ENCODE measurements at places on chromosomes 16 and 17. TPM values are rescaled to one million over a fixed set of nuclear protein-coding genes. Genes with fewer than 3 reads are reported as not detected.

GRCh38 chr17:43784628-43785101, 4.4 kb downstream of the CFAP97D1 start:
- no peak for DNase-seq

Gene ASPHD1
- total RNA-seq: 7.8 TPM

DNA sequence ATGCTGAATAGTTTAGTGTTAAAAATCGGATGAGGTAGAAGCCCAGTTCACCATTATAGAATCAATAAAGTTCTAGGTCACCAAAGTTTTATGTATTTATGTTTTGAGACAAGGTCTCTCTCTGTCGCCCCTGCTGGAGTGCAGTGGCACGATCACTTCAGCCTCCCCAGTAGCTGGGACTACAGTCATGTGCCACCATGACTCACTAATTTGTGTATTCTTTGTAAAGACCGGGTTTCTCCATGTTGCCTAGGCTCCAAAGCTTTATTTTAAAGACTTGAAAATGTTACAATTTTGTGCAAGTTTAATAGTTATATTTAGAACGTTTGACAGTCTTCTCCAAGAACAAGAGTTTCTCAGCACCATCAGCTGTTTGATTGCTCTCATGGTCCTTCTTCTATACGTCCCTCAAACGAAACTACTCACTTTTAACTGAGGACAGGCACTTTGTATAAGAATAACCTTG, 32.1 kb downstream of the NDE1 start:
- no peak for DNase-seq

DNA sequence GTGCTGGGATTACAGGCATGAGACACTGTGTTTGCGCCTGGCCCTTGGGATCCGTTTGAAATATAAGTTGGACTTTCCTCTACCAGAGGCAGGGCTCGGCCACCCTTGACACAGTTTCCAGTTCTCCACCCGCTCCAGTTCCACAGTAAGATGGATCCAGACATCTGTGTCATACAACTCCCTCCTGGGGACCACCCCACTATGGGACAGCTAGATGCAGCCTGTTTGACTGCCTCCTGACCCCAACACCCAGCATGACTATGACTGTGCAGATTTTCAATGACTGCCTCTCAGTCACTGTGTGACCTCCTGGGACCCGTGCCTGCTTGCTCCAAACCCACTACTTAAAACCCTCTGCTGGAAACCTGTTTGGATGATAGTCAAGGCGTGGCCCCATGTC, 166.7 kb downstream of the IRF8 start:
- no peak for DNase-seq

GRCh38 chr16:5505091-5505887, 407.7 kb upstream of the EEF2KMT start:
- no peak for DNase-seq

Gene AANAT
- not detected for total RNA-seq
